Kidney tubule cell (primary cell): ENCODE measurements at places on chromosomes 6 and 20.
A peak's percentile ranks its signal among the peaks of the same experiment; 100 is the strongest.

DNA sequence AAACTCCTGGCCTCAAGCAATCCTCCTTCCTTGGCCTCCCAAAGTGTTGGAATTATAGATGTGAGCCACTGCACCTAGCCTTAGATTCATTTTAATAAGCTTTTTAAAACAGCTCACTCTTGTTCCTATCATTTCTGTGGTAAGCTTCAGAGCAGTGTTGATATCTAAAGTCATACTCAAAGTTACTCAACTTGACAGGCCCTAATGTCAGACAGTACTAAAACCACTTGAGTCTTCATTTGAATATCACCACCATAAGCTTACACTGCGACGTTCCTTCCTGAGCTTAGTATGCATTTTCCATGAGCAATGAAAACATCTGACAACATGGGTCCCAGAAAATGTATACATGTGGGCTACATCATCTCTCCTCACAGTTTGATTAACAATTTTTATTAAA, 6.0 kb downstream of the FUCA2 start:
- DNase-seq: no peak

DNA sequence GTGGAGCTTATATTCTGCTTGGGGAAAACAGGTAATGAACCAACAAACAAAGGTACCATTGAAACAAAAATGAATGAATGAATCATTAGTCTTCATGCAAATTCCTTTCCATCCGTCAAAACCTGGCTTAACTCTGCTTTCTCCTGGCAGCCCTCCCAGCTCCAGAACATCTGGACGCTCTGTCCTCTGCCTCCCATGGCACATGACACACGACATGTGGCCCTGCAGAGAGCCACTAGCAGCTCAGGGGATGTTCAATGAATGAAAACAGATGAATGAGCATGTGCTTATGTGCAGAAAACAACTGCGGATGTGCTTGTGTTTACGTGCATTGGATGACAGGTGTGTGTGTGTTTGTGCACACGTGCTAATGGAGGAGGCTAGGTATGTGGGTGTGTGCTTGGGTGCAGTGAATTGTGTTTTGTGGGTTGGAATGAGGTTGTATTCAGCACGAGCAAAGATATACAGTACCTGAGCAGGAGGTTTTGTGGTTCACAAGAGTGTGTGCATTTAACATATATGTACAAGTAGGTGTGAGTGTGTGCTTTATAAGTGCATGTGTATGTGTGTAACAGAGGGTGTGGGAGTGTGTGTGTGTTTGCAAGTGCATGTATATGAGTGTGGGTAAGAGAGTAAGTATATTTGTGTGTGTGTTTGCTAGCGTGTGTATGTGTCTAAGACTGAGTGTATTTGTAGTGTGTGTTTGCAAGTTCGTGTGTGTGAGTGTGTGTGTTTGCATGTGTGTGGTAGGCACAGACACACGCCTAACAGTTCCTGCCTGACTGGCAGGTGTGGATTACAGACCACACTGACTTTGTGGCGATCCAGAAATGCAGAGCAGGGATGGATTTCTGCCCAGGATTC, 374.1 kb upstream of the SULF2 start:
- DNase-seq: no peak

- no peak for DNase-seq
Observed at GRCh38 chr20:32189691-32190615, 17.6 kb downstream of the PLAGL2 start.

DNA sequence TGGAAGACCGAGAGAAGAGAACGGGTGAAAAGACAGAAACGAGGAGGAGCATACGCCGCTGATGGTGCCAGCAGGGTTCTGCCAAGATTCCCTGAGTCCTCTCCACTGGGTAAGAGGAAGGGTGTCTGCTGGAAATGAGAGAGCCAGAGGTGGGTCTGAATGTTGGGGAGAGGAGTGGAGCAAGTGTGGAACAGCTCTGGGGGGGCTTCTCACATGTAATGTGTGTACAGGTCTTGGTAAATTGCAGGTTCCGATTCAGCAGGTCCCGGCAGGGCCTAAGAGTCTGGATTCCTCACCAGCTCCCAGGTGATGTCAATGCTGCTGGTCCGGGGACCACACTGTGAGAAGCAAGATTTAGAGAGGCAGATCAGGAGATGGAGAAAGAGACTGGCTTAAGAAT, 1.5 kb upstream of the EBF4 start:
- no peak for DNase-seq

GRCh38 chr20:50930139-50930975, 880 bp downstream of the ADNP start:
- peak; percentile 29 for DNase-seq

GRCh38 chr20:52054123-52054522, 137.5 kb downstream of the ZFP64 start:
- no peak for DNase-seq
